ENCODE measurements at places on chromosomes 16 and 17.
A peak's percentile ranks its signal among the peaks of the same experiment; 100 is the strongest.

DNA sequence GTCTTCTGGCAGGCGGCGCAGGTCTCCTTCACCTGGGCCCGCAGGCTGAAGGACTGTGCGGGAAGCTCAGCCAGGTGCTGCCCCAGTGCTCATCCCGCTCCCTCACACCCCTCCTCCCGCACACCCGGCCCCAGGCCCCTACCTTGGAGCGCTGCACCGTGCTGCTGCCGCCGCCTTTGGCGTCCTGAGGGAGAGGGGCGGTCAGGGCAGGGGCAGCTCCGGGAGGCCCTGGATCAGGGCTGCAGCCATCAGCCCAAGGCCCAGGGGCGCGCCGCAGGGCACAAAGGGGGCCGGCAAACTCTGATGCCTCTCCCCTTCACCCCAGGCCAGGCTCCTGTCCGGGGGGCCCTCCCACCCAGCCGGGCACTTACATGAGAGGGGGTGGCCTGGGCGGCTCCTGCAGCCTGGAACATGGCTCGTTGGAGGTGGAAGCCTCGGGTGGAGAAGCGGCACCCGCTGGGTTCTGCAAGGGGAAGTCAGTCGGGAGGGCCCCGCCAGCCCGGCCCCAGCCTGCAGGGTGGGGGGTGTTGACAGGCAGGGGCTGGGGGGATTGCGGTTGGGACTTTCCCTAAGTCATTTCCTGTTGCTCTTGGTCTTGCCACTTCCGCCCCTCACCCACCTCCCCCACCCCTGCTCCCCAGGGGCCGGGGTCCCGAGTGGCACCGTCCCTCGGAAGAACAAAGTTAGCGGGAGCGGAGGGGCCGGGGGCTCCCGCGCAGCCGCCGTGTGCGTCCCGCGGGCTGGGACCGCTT, 863 bp downstream of the LIMD2 start:
- peak; percentile 94 for DNase-seq

- DNase-seq = no peak
These were observed 27.9 kb upstream of the TNRC6A start for GRCh38 chr16:24701521-24701951.

DNA sequence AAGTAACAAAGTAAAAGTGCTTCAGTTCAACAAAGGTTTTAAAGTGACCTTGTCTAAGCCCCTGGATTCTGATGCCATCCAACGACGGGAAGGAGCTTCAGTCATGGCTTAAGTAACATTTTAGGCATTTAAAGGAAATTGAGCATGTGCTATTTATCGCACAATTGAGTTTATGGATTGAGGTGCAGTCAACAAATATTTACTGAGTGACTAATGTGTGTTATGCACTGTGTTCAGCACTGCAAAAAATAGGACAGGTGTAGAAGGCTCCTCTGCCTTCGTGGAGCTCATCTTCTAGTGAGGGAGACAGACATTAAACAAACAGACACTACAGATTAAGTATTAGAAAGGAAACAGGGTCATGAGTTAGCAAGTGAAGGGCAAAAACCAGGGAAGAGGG, 12.5 kb downstream of the TMIGD1 start:
- no peak for DNase-seq

- no peak for DNase-seq
These were observed 10.7 kb upstream of the TMC5 start for GRCh38 chr16:19406891-19407491.

DNA sequence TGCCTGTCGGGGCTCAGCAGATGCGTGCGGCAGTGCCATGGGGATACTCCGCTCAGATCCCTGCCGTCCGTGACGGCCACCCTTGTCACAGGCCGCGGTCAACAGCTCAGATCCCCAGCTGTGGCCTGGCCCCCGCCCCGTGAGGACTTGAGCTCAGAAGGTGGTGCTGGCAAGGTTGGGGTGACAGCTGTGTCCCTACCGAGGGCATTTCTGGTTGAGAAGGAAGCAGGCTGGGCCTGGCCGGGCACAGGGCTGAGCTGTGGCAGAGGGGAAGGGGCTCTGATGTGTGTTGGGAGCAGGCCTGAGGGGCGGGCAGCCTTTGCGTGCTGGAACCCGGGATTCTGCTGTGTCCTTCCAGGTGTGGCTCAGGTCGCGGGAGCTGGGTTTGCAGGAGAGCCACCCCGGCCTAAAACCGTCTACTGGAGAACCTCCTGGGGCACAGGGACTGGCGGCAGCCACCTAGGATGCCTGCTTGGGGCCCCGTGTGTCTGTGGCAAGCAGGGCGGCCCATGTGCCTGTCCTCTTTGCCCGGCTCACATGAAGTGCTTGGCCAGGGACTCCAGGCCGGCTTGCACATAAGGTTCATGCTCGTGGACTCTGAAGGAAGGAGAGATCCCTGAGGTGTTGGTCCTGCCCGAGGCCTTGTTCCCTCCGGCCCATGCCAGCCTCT, 5.1 kb downstream of the UBE2I start:
- no peak for DNase-seq

DNA sequence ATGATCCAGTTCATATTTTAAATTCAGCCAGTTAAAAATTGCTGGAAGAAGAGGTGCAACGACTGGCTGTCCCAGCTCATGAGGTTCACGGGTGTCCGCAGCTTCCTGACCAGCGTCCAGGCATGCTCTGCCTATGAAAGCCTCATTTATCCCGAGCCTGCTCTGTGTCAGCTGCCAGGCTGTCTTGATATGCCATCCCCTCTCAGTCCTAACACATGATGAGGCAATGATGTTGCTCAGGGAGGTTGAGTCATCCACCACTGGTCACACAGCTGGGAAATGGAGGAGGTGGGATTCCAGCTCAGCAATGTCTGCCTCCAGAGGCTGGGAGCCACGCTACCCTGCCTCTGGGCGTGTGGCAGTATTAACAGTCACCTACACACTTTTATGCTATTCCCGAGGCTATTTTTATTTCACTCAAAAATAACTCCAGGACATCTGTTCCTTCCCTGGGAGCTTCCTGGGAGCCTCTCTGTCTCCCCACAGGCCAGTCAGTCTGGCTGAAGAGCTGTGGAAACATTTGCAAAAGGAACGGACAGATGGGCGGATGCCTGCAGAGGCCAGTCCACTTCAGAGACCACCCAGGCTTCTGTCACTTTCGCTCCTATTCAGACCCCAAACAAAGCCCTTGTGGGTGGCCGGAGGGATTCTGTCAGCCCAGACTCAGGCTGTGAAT, 22.5 kb downstream of the RAB11FIP4 start:
- no peak for DNase-seq

- DNase-seq = no peak
These were observed 12.8 kb downstream of the FLCN start for GRCh38 chr17:17224137-17224536.

Measured in CD4-positive, alpha-beta T cell treated with Interleukin-21 for 1 hour (primary cell).